ENCODE measurements at places on chromosomes 4 and X.
A peak's percentile ranks its signal among the peaks of the same experiment; 100 is the strongest.

GRCh38 chr4:176034936-176035335, 30.7 kb upstream of the WDR17 start:
- no peak for DNase-seq

GRCh38 chr4:185576314-185576961, 41.1 kb upstream of the PDLIM3 start:
- DNase-seq = no peak

- no peak for DNase-seq
Measured at GRCh38 chrX:108313669-108314068, 124.6 kb downstream of the COL4A6 start.

DNA sequence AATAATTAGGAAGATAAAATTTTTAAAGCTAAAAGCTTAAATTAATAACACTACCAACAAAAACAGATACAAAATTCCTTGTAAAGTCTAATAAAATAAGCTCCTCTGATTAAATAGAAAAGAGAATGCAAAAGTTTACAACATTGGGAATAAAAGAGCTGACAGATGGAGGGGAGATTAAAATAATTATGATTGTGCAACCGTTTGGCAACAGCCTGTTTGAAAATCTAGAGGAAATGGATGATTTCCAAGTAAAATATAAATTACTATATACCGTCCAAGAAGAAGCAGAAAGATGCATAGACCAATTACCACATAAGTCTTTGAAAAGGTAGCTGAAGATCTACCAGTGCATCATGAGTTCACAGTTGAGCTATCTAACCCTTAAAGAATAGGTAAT, 46.4 kb upstream of the VBP1 start:
- DNase-seq = no peak

GRCh38 chr4:39102297-39102696, 40.3 kb downstream of the KLHL5 start:
- DNase-seq = no peak

DNA sequence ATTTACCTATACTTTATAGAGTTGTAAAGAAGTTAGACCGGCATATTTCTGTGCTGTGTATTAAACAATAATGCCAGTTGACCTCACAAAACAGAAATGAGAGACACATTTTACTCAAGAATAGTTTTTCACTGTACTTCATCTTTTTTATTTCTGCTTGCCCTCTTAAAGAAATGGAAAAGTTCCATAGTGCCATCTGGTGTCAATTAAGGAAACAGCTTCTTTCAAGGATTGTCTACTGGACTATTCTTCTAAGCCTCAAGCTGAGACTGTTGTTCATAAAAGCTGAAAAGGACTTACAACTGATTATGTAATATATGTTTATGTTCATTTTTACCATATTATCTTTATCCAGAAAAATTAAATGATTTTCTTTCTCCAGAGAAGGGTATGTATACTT, 1523.7 kb downstream of the ARAP2 start:
- peak; percentile 38 for DNase-seq

DNA sequence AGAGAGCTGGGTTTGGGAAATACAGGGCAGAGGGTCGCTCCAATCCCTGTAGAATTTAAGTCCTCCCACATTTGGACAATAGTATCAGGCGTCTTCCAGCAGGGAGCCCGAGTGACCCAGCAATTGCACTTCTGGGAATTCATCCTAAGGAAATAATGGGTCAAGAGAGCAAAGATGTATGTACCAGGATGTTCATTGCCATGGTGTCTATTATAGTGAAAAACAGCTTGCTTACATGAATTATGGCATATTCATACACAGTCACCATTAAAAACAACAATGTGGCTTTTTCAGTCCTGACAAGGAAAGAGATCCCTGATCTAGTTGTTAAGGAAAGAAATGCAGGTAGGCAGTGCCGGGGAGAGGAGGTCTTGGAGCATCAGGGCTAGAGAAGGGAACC, 167.7 kb downstream of the PJA1 start:
- DNase-seq = no peak

- no peak for DNase-seq
Measured at GRCh38 chrX:21528076-21528475, 130.1 kb downstream of the KLHL34 start.

- no peak for DNase-seq
Measured at GRCh38 chr4:111512081-111512783, 633.0 kb upstream of the FAM241A start.

- no peak for DNase-seq
Measured at GRCh38 chr4:1978226-1978625, 30.5 kb downstream of the NELFA start.

- no peak for DNase-seq
Measured at GRCh38 chr4:3487861-3488260, 24.8 kb downstream of the DOK7 start.

GRCh38 chr4:173317004-173317403, 17.2 kb downstream of the HMGB2 start:
- no peak for DNase-seq

DNA sequence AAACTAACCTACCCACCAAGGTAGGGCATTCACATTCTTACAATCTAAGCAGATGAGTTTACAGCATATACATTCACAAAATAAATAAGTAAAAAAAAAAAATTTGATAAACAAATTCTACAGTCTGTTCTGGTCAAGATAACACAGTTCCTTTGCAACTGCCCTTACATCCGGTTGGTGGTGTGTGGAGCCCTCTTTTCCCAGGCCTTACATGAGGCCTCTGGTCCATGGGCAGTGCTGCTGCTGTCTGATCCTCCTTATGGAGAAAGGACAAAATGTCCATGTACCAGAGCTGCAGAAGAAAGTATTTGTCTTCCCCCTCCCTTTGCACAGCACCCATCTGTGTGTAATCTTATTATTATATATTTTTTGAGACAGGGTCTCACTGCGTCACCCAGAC, 2.2 kb upstream of the SEPTIN11 start:
- no peak for DNase-seq

DNA sequence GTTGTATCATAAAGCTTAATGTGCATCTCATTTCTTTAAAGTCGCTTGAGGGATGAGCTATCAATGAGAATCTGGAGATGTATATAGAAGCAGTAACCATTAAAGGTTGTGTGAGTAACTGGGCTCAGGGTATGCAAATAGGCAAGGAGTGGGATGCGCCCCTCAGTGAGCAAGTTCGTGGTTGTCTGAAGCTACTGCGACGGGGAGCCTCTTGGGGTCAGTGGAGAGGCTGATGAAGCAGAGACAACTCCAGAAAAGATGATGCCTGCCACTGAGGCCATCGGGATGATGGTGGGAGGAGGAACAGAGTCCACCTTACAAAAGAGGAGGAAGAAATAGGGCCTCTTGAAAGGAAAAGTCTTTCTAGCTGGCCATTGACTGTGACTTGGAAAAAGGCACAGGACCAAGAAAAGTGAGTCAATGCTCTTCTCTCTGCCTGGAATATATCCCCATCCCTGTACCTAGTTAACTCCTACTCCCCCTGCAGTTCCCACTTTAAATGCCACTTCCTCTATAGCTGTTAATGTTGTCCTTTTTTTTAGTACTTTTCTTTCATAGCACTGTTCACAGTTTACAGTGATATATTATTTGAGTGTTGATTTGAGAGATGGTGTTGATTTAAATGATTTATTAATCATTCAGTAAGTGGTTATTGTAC, 51.4 kb upstream of the LSM6 start:
- DNase-seq = no peak
